Sciatic nerve (tissue), 2 donors: ENCODE measurements at places on chromosomes 5 and 9. TPM values are rescaled to one million over a fixed set of nuclear protein-coding genes. Genes with fewer than 3 reads are reported as not detected.
A peak's percentile ranks its signal among the peaks of the same experiment; 100 is the strongest.

GRCh38 chr5:146068206-146068605 lies 37.2 kb downstream of the PLAC8L1 start:
- no peak for DNase-seq

GRCh38 chr5:125470280-125470902 lies 724.0 kb upstream of the ZNF608 start:
- DNase-seq = no peak

DNA sequence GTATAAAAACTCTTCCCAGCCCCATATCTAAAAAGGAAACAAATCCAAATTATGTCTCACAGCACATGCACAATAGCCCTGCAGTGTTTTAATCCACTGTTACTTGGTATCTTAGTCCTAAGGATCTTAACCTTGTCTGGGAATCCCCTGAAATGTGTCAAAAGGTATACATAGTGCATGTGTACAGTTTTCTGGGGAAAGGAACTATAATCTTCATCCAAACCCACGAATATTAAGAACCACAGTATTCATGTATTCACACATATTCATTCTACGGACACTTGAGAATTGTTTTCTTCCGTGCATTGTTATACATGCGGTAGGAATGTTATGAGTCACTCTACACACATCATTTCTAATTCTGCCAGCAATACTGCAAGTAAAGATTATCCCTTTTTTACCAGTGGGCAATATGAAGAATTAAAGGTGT lies 47.8 kb upstream of the SNX2 start:
- no peak for DNase-seq

- no peak for DNase-seq
These were observed 172.2 kb downstream of the ZSWIM6 start for GRCh38 chr5:61504143-61504770.

- DNase-seq = no peak
These were observed 676.3 kb upstream of the GRAMD2B start for GRCh38 chr5:125746917-125747316.

DNA sequence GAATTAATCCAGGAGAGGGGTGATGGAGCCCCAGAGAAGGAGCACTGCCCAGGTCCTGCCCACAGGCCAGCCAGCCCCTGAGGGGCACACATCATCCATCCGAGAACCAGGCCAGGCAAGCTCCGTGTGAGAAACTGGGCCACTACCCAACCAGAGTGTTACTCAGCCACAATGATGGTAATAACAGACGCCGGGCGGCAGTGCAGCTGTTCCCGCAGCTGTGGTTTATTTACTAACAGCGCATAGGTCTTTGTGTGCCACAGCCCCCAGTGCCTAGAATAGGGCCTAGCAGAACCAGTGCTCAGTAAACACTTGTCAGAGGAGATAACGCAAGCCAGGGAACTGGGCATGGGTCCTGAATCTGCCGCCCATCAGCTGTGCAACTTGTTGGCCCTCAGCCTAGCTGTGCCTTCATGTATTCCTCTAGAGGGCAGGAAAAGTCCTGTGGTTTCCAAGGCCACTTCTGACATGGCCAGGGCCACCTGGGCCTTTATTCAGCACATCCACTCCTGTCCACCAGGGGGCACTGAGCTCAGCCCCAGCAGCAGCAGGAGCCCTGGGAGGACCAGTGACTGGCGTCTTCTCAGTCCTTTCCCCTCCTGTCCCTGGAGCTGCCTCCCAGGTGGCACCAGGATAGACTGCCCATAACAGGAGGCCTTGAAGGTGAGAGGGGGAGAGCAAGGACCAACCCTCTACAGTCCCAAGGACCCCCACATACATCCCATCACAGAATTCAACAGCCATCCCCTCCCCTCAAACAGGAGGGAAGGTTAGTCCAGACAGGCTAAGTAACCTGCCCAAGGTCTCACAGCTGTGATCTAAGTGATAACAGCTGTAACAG lies 2.1 kb downstream of the MXD3 start:
- no peak for DNase-seq

DNA sequence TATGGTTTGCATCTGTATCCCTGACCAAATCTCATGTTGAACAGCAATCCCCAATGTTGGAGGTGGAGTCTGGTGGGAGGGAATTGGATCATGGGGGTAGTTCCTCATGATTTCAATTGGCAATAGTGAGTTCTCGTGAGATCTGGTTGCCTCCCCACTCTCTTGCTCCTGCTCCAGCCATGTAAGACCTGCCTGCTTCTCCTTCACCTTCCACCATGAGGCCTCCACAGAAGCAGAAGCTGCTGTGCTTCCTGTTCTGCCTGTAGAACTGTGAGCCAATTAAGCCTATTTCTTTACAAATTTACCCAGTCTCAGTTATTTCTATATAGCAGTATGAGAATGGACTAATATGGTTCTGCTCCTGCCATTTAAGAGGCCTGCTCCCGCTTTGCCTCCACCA lies 32.9 kb downstream of the SCAI start:
- no peak for DNase-seq

DNA sequence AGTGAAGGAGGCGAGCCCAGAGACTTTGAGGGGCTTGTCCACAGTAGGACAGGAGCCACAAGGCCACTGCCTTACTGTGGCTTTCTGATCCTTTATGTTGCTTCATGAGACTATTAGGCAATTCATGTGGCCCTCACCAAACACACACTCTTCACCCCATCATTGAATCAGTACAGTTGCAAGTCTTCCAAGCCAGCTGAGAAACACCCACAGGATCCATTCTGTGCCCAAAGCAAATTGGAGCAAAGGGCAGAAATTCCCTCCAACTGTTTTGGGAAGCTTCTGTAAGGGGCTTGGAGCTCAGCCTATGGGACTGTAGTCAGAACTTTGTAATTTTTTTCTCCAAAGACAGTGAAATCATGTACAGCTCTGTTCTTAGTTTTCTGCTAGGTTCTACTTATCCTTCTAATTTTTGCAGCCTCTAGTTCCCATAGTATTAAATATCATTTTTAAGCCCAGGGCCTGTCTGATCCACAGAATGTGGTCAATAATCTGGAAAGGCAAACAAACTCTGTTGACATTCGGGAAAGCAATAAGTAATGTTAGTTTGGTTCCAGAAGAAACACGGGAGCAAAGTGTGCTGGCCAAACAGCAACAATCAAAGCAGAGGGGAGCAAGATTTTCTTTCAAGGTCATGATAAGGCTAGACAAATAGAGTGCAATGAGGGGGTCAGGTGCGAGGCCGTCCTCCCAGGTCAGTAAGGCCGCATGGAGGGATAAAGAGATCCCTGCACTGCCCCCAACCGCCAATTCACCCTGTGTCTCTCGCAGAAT lies 47.0 kb downstream of the UBE2QL1 start:
- DNase-seq = no peak

DNA sequence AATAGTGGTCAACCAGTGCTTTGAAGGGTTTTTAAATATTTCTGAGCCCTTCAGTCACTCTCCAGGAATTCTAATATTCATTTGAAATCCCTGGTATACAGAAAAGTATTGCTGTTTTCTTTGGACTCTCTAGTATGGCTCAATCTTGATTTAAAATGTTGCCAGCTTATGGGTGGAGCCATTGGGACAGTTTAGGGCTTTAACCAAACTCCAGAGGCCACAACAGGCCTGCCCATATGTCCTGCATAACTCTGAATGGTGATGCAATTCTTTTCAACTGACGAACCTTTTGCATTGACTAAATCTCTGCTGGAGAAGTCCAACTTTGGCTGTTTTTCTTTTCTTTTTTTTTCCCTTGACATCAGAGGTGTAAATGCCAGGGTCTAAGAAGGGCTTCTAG lies 10.3 kb upstream of the ANKHD1 start:
- no peak for DNase-seq

GRCh38 chr5:12023614-12024241 lies 119.5 kb upstream of the CTNND2 start:
- no peak for DNase-seq

DNA sequence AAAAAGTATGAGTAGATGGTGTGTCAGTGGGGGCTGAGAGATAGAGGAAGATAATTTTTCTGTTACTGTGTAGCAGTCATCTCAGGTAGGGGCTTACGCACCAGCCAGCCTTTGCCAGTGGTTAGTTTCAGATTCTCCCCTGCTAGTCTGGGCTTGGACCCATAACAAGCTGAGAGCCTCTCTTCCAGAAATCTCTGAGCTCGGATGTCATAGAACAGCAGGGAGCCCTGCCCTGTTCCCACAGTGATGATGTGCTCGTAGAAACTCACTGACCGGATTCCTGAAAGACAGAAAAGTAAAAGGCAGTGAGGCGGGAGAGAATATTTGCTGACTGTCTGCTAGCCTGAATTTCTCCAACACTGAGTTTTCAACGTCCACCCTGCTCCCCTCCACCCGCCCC lies 37.2 kb downstream of the DCAF12 start:
- DNase-seq = no peak

- peak; percentile 60 for DNase-seq
These were observed 892 bp upstream of the TNC start for GRCh38 chr9:115118879-115119218.

GRCh38 chr5:74313896-74314295 lies 326.6 kb downstream of the ENC1 start:
- no peak for DNase-seq

DNA sequence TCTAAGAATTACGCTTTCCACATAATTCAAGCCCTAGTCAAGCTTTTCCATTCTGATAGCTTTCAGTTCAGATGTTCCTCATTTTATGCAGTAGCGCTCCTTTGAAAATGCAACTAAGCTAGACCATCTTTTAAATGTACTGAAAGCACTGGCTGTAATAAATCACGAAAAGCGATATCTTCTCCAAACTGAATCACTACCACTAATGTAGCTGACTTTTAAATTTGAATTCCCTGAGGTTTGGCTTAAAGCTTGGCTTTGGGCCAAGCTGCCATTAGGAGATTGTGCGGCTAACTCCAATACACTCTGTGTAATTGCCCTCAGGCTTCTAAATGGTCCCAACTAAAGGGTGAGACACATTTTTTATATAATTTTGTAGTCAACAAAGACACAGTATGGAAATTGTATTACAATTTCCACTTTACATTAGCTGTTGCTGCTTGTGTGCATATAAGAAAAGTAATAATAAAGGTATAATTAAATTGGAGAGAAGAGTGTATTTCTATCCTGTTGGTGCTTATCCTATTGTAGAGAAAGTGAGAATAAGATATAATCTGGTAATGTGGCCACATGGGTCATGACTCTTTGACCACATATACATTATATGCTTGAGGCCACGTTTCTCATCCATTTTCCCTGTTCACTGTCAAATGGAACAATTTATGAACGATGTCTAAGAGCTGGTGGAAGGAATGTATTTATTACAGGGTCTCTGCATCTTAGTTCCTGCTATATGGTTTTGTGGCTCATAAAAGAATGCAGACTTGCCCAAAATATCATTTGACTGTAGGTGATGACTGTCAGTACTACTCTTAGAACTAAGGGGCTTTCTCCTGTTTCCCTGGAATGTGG lies 118.7 kb upstream of the TAF11L2 start:
- DNase-seq = no peak

GRCh38 chr5:137872466-137872865 lies 4.8 kb downstream of the MYOT start:
- DNase-seq = no peak

GRCh38 chr5:178194026-178194425 lies 6.9 kb upstream of the GMCL2 start:
- DNase-seq = no peak

- no peak for DNase-seq
These were observed 40.0 kb downstream of the NXNL2 start for GRCh38 chr9:88574953-88575352.

GRCh38 chr9:132249690-132250089 lies 87.8 kb downstream of the NTNG2 start:
- DNase-seq = no peak

GRCh38 chr5:119309326-119309725 lies 46.5 kb upstream of the TNFAIP8 start:
- DNase-seq = no peak

DNA sequence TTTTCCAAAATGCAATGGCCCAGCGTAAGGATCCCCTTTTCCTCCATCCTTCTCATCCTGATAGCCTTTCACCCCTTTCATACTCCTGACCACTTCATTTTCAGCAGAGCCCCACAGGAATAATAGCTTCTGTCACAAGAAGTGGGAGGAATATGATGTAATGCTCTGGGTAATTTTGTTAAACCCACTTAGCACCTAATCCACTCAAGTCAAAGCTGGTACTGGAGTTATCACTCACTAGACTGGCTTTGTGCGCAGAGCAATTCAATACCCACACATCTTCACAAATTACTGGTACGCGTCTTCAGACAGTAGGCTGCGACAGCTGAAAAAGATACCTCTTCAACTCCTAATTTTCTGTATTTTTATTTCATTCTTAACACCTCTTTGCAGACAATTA lies 2232.8 kb upstream of the WWC1 start:
- DNase-seq = no peak

- no peak for DNase-seq
These were observed 416.0 kb downstream of the MAN2A1 start for GRCh38 chr5:110105692-110106091.

DNA sequence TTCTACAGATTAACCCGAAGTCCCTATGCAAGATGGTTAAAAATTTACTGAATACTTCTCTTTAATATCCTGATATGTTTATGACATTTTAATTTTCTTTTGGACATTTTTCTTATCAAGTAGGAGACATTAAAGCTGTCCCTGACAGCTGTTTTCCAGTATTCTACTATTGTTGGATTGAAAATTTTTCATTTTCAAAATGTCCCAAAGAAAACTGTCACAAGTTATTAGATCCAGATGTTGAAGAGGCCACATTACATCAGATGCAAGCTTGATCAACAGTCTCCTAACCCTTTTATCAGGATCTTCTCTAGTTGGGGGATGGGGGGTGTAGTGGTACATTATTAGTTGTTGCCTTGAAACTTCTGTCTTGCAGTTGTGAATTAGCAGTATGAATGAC lies 1402.7 kb upstream of the DMAC1 start:
- no peak for DNase-seq

DNA sequence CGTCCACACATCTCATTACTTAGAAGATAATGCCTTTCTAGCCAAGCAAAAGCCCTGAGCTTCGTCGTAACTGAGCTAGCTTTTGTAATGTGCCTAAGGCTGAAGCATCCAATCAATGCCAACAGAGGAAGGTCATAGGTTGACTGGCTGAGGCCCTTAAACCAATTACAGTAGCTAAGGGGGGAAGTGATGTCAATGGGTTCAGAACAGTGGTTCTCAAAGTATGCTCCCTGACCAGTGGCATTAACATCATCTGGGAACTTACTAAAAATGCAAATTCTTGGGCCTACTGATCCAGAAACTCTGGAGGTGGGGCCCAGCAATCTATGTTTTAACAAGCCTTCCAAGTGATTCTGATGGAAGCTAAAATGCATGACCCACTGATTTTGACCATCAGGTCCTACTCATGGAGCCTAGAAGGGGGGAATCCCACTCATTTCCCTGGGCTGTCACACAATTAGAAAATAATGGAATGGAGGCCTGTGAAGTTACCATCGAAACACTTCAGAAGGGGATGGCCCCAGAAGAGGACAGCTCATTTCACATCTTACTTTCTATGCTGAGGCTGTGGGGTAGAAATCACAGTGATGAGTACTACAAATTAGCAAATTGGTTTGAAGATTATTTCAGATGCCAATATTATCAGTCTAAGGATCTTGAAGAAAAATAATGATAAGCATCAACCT lies 4.8 kb upstream of the VLDLR start:
- no peak for DNase-seq

MTX3 gene
- 20.7 TPM for total RNA-seq

NLN gene
- total RNA-seq = 24.8 TPM

SPATA31E1 gene
- total RNA-seq = not detected

SNX24 gene
- total RNA-seq = 38.2 TPM

TAS2R1 gene
- total RNA-seq = not detected

PLPPR1 gene
- total RNA-seq = 4.3 TPM

BTNL3 gene
- total RNA-seq = not detected

TTLL11 gene
- total RNA-seq = 14.2 TPM

ROR2 gene
- total RNA-seq = 3.0 TPM
